Right kidney (tissue), 9 donors: ENCODE measurements at places on chromosomes 16 and 17.
A peak's percentile ranks its signal among the peaks of the same experiment; 100 is the strongest.

DNA sequence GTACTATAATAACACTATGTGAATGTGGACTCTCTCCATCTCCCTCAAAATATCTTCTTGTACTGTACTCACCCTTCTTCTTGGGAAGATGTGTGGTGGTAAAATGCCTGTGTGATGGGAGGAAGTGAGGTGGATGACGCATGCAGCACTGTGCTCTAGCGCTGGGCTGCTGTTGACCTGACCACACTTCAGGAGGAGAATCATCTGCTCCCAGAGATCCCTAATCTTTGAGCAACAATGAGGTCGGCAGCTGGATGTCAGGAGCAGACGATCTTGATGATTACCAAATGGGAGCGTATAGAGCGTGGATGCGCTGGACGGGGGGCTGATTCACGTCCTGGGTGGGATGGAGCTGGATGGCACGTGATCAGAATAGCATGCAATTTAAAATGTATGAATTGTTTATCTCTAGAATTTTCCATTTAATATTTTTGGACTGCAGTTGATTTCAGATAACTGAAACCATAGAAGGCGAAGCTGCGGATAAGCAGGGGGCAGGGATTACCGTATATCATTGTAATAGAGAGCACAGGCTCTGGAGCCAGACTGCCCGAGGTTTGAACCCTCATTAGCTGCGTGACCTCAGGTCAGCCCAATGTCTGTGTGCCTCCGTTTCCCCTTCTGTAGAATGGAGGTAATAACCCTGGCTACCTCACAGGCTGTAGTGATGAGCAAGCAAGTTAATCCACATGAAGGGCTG lies 23.7 kb upstream of the CYLD start:
- no peak for DNase-seq

GRCh38 chr16:69327585-69328310 lies 2.6 kb downstream of the PDF start:
- DNase-seq: no peak

DNA sequence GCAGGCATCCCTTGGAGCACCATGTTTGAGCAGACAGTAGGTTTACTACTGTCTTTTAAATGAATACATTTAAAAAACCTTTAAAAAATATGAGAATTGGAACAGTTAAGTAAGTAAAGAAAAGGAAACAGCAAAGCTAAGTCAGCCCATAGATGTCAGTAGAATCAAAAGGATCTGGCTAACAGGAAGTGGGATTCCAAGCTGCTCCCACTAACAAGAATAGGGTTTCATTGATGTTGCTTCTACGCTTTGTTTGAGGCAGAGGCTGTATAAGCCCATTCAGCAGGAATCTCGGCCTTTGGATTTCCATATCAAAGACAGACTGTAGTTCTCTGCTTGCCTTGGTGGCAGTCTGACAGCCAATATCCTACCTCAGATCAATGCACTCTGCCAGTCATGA lies 122.9 kb upstream of the ELAC2 start:
- no peak for DNase-seq

GRCh38 chr17:259341-259976 lies 78.0 kb upstream of the DOC2B start:
- no peak for DNase-seq

DNA sequence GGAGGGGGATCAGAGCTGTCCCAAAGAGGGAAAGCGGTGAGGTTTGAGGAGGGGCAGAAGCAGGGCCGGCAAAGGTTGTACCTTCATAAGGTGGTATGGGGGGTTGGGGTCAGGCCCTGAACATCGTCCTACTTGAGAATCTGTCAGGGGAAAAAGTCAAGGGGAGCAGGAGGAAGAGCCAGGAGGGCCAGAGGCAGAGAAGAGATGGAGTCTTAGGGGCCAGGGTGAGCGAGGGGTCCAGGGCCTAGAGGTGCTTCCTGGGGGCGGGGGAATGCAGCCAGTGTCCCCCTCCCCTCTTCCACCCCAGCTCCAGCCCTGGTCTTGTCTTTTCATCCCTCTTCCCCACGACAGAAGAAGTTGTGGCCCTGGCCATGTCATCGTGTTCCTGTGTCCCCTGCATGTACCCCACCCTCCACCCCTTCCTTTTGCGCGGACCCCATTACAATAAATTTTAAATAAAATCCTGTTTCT lies 1.3 kb upstream of the PRRT2 start:
- DNase-seq: no peak

DNA sequence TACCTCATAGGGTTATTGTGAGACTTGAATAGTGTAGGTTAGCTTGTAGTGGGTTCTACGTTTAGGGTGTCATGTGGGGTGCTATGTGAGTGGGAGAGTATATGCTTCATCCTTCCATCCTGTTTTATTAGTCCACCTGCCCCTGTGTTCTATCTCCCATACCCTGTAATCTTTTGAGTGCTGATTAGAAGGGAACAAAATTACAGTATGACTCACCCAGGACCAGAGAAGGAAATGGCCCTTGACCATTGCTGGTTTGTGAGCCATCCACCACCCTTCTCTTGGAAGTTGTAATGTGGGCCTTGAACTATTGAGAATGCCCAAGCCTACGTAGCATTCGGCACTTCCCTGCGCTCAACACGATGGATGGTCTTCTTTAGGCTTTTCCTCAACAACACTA lies 17.1 kb downstream of the SAP30BP start:
- no peak for DNase-seq

DNA sequence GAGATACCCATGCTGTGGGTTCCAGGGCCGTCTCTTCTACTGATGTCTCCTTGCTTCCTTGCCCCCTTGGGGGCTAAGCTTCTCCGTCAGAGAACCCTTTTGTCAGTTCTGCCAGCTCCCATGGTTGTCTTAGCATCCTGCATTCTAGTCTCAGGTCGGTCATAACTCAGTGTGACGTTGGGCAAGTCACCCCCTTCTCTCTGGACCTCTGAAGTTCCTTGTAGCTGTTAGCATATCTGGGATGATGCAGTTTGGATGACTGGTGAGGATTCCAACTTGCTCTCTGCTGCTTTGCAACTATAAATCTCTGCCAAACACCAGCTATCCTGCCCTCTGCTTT lies 8.9 kb upstream of the MYL4 start:
- DNase-seq: no peak

DNA sequence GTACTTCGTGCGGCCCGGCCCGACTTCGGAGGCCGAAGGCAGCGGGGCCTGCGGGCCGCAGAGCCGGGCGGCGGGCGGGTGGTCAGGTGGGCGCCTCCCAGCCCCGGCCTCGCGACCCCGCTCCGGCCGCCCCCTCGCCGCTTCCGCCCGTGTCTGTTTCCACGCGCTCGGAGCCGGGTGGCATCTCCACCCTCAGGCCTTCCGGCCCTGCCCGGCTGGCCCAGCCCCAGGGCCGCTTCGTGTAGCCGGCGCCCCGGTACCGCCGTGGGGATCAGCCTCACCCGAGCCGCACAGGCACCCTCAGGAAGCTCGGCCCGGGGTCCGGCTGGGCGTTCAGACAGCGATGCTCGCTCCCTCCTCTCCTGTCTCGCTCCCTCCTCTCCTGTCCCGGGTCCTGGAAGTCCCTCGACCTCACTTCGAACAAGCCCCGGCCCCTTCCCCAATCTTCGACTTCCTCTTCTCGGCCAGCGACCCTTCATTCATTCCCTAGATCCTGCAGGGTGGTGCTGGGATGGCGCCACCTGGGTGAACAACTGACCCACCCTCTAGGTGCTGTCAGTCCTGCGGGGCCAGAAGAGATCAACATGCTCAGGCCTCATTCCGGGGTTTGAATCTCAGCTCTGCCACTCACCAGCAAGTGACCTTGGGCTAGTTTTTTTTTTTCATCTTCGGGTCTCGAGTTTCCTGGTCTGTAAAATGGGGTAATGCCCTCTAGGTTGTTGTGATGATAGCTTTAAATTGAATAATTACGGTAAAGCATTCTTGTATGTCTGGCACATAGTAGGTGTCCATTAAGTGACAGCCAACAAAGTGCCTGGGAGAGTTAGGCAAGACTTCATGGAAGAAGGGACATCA lies 610 bp downstream of the VPS4A start:
- no peak for DNase-seq

GRCh38 chr17:514584-514983 lies 162.0 kb upstream of the RPH3AL start:
- no peak for DNase-seq

- DNase-seq: no peak
These were observed 51.4 kb downstream of the MFSD11 start for GRCh38 chr17:76789235-76789788.

DNA sequence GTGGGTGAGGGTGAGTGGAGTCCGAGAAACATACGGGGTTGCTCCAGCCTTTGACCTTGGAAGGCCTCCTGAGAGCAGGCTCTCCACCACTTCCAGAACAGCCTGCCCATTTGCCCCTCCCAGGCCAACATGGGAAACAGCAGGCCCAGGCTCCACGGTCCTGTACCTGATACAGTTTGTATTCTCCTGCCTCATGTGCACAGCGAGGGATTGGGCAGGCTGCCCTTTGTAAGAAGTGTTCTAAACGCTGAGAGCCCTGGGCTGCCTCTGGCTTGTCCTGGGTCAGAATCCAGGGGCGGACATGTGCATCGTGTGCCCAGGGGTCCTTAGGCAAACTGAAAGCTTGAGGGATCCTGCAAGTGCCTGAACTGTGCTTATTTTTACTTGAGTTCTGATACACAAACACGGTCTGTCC lies 3.4 kb upstream of the CBX2 start:
- DNase-seq: peak; percentile 18

GRCh38 chr17:83108709-83109108 lies 29.3 kb downstream of the METRNL start:
- DNase-seq: no peak

GRCh38 chr16:10594312-10594950 lies 14.0 kb upstream of the EMP2 start:
- no peak for DNase-seq
